ENCODE measurements at places on chromosomes 3 and 15.

DNA sequence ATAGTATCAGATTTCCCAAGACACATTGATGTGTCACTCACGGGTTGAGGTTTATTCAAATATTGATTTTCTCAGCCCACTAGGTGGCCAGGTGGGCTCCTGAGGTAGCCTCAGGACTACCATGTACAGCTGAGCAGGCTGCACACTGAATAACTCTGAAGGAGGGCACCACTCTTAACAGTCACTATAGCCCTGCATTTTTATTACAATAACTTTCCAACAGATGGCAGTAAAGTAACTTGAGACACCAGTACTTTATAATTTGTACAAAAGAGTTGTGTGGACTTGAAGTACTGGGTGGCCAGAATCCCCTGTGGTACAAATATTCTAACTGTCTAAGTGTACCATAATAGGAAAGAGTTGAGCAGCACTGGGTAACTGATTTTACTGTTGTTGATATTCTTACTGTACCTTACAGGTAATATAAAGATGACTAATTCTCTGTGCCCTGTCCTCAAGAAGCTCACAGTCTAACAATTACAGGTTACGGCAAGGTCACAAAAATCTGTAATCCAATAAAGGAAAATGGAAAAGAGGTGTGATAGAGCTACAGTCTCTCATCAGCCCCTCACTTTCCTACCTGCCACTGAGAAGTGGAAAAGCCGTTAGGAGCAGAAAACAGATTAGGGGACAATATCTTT lies 76.0 kb downstream of the ETFA start:
- DNase-seq, result no peak

- DNase-seq, result no peak
Measured at GRCh38 chr15:90307661-90308060, 42.2 kb downstream of the NGRN start.

DNA sequence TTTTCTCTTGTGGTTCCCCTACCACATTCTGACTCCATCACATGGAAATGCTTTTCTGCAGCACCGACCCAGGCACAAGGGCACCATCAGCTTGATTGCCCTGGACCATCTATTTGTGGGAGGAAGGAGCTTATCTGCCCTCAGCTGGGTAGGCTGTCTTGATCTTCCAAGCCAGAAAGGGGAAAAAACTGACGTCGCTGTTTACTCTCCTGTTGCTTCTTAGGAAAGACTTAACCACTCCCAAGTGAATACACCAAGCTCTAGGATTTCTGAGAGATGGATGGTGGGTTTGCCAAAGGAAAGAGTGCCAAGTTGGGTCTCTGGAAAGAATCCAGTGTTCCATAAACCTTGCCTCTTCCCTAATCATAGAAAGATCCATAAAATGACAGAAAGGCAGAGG lies 4.0 kb downstream of the TNFAIP8L3 start:
- DNase-seq, result no peak

DNA sequence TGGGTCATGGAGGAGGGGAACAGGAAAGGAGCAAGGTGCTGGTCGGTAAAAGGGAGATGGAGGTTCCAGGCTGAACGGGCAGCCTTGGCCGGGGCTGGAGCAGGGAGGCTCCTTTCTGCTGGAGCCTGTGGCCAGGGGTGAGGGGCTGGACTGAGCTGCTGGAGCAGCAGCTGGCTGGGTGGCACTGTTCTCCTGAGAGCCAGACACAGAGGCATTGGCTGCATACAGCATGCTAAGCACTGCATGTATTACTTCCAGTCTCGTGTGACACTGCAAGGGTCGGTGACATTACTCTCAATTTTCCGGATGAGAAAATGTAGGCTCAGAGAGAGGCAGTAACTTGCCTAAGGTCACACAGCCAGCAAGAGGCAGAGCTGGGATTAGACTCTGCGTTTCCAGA lies 42.3 kb downstream of the RGMA start:
- DNase-seq, result no peak

DNA sequence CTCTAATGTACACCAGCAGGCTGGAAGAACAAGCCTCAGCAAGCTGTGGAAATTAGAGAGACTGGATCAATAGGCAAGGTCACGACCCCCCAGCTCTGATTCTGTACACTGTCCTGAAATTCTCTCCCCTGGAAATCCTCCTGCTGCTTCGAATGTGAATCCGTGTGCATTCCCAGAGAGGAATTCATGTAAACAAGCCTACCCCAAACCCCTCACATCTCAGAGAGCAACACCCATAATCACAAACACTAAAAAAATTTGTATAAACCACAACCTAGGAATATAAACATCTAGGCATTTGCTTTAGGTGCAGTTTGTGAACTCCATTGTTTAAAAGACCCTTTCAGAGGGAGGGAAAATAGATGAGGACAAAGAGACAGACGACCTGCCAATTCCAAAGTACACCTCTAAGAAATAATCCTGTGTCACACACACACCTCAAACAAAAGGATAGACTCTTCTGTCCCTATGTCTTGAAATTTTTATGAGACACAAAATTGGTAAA lies 325.2 kb downstream of the WDR72 start:
- no peak for DNase-seq

DNA sequence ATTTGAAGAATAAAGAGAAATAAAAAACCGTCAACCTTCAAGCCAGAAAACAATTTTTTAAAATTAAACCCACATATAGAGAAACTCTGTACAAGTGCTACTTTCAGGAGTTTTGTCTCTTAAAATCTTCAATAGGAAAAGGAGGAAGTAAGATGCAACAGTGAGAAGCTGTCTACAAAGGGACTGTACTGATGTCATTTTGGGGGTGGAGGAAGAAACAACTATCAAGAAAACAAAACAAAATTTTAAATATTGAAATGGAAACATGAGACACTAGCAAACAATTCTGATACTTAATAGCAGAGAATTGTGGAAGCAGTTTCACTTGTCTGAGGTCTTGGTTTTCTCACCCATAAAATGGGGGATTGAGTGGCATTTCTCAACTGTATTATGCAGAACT lies 84.4 kb downstream of the SLMAP start:
- no peak for DNase-seq

GRCh38 chr3:157046520-157046919 lies 113.4 kb downstream of the CCNL1 start:
- no peak for DNase-seq

DNA sequence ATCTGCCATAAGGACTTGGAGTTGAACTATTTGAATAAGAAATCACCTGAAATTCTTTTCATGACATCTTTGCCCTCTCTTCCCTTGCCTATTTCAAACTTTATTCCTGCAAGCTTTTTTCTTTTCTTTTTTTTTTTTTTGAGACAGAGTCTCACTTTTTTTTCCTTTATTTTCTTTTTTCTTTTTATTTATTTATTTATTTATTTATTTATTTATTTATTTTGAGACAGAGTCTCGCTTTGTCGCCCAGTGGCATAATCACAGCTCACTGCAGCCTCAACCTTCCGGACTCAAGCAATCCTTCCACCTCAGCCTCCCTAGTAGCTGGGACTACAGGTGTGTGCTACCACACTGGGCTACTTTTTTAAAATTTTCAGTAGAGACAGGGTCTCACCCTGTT lies 369.3 kb upstream of the ATP11B start:
- DNase-seq, result no peak

- no peak for DNase-seq
Measured at GRCh38 chr3:72465853-72466252, 382.4 kb downstream of the SHQ1 start.

DNA sequence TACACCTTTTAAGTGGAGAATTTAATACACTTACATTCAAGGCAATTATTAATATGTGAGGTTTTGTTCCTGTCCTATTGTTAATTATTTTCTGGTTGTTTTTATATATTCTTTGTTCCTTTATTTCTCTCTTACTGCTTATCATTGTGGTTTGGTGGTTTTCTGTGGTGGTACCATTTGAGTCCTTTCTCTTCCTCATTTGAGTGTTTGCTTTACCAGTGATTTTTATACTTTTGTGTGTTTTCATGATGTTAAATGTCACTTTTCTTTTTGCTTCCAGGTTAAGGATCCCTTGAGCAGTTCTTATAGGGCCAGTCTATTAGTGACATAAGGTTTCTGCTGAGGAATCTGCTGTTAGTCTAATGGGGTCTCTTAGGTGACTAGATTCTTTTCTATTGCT lies 116.5 kb downstream of the LRRK1 start:
- no peak for DNase-seq

DNA sequence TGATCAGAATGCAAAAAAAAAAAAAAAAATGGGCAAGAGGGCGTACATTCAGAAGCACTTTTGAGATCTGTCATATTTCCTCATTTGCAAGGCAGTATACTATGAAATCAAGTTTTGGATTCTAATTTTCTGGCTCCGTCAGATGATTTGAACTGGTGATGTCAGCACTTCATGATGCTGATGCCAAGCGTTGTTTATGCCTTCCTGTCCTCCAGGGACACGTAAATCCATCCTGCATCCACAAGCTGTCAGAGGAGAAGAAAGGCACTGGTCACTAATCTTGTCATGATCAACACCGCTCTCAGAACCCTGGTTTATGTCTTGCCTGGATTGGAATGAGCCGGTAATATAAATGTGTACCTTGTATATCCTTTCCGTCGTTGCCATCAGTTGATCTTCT lies 152.1 kb upstream of the EPHA3 start:
- no peak for DNase-seq

DNA sequence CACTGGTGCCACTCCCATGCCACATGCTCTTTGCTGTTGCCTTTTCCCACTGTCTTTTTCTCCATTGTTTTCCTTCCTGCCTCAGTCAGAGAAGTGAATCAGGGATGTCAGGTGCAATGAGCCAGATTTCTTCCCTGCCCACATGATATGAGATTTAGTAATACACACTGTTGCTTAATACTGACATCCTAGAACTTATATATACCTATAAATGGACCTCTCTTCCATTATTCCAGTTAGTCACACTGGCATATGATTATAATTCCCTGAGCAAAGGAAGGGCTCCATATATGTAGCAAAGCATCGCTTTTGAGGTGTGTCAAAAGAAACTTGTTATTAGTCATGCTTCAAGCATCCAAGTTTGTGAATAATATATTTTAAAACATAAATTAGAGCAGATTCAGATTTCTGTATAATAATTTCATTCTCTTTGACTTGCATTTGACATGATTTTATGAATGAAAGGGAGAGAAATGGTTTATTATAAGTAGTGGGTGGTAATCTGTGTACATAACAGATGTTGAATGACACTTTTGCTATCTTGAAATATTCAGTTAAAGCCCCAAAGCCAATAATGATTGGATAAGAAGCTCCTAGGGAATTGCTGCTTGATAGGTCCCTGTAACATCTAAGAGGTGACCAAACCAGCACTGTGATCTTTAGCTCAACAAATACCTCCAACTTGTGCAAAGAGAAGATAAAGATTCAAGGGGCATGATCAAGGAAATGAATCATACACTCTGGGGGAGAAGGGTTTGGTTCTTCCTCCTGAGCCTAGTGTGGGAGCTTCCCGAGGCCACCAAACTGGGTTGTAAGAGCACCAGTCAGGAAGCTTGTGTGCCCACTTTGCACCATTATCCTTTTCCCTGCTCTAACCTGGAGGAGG lies 48.6 kb downstream of the CHST2 start:
- DNase-seq, result no peak

- no peak for DNase-seq
Measured at GRCh38 chr15:75107516-75107907, 84.1 kb downstream of the PPCDC start.

- no peak for DNase-seq
Measured at GRCh38 chr3:55090746-55091145, 162.9 kb upstream of the LRTM1 start.

DNA sequence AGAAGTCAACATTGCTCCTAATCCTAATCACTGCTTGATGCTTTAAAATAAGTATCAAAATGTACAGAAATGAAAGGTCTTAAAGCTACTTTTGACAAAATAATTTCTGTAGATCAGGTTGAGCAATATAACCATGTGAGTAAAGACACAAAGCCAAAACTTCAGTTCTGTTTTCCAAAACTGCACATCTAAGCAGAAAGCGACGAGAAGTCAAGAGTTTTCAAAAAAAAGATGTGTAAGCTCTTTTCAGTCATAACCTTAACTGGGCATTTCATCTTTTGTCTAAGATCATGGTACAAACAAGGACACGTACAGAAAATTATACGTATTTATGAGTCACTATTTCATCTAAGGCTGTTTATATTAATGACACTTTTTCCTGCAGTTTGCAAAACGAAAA lies 608.8 kb downstream of the FOXP1 start:
- no peak for DNase-seq

DNA sequence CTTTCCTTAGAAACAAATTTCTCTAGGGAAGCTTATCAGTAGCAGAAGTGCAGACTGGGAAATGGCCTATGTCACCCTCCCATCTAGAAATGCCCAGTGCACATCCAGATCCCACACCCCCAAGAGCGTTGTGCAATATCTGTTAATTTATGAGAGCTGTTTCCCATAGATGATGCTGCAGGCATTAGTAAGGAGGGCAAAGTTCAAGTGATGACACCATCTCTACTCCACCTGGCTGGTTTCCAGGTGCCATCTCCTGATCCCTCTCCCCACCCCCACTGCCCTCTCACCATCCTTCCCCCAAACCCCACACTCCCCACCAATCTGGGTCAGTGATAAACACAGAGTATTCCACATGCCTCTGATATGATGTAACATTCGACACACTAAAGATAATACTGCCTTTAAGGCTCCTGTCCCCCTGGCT lies 39.4 kb downstream of the AGTR1 start:
- DNase-seq, result no peak

- peak; percentile 86 for DNase-seq
Measured at GRCh38 chr15:44195151-44195740, at the start of gene FRMD5. Gene FRMD5 (minus strand): TSS chr15:44195271.

DNA sequence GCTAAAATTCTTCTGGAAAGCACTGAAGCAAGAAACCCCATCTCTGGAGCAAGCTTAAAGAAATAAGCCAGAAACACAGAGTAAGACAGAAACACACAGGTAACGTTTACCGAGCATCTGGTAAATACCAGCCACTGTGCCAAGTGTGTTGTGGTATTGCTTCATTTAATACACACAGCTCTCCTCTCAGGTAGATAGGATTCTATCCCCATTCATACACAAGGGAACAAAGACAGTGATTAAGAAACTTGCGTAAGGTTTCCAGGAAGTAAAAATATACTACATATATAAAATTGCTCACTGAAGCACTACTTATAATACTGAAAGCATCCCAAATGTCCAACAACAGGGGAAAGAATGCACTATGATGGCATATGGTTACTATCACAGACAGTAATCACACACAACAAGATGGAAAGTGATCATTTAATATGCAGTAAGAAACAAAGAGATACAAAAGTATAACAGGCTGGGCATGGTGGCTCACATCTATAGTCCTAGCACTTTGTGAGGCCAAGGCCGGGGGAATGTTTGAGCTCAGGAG lies 27.5 kb downstream of the TAMM41 start:
- no peak for DNase-seq

- DNase-seq, result no peak
Measured at GRCh38 chr3:138375447-138375846, 27.1 kb downstream of the MRAS start.

- DNase-seq, result no peak
Measured at GRCh38 chr3:130084436-130084980, 2.9 kb downstream of the ALG1L2 start.
